Esophagus squamous epithelium (tissue), 5 donors: ENCODE measurements at places on chromosomes 3 and 15.

DNA sequence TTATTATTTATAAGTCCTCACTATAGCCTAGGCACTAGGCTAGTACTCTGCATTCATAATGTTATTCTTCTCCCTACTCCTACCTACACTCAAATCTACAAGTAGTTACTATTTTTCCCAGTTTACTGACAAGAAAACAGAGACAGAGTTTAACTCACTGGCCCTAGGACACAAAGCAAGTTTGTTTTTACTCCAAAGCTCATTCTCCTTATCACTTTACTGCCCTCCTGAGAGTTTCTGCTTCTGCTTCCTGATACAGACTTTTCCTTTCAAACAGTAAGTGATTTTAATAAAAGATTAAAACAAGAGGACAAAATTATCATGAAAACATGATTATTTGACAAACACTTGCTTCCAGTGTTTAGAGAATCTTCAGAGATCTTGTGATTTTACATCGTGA is 60.6 kb upstream of the CADPS start:
- no peak for DNase-seq

- DNase-seq = no peak
Observed at GRCh38 chr15:52419494-52419893, 109.2 kb downstream of the MYO5A start.

DNA sequence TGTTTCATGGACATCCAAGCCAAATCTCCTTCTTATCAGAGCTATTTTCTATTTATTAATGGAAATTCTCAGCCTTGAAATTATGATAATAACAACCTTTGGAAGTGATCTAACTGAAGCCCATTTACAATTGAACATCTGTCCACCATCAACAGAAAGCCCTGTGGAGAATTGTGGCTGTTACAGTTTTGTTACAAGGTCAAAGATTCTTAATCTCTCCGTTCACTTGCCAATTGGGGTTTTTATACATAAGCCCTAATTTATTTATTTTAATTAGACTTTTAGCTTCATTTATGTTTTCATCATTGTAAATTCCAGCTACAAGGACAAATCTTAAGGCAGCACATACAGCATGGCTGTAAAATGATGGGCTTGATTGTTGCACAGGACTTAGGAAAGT is 3.3 kb downstream of the CERS3 start:
- no peak for DNase-seq

GRCh38 chr3:50515565-50516439 is 12.4 kb upstream of the CACNA2D2 start:
- no peak for DNase-seq

DNA sequence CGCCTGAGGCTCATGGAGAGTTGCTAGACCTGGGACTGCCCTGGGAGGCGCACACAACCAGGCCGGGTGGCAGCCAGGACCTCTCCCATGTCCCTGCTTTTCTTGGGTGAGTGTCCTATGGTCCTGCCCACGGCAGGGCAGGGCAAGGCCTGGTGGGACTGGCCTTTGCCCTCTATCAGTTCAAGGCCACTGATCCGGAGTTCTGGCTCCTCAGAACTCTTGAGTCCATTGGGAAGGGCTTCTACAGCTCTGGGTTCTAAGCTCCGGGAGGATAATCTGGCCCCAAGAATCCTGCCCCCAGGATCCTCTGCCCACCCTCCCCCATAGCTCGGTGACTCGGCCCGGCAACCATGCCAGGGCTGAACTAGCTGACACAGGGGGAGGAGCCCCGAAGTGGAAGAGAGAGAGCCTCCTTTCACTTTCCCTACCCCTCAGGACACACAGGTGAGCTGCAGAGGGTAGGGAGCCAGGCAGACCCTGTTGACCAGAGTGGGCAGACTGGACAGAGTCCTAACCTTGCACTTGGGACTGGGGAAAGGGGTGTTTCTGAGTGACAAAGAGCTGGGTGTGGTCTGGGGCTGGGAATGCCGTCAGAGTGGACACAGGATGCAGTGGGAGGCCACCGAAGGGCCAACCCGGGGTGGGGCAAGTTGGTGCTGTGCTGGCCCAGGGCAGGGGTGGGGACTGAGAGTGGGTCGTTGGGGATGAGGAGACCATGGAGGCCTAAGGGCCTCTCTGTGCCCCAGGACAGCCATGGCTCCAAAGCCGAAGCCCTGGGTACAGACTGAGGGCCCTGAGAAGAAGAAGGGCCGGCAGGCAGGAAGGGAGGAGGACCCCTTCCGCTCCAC is 664 bp downstream of the PARP3 start:
- no peak for DNase-seq

DNA sequence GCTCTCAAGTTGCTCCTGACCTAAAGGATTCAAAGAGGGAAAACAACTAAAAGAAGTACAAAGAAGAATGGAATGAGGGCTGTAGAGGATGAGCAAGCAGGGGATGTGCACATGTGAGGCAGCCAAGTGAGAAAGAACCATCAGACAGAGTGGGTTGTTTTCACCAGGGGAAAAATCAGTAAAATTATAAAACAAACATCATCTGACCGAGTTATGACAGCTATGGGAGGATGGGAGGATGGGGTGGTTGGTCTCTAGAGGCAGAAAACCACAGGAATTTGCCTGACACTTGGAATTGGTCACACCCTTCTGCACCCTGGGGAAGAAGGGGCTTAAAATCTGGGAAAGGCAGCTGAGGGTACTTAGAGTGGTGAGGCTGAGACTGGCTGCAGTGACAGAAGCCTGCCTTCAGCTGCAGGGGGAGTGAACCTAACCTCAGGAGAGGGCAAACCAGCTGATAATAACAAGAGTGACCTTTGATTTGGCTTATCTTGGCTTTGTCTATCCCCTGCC is 10.1 kb downstream of the ARHGAP31 start:
- DNase-seq = no peak

DNA sequence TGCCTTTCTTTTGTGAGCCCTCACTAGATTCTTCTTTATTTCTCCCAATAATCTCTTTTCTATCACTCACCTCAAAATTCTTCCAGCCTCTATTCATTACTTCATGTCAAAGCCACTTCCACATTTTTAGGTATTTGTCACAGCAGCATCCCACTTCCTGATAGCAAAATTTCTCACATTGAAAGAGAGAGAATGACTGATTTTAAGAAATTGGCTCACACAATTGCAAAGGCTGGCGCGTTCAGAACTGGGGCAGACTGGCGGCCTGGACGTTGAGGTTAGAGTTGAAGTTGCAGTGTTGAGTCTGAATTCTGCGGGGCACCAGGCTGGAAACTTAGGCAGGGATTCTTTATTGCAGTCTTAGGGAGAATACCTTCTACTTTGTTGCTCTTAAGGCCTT is 117.9 kb downstream of the LRRC28 start:
- DNase-seq = no peak

- DNase-seq = no peak
Observed at GRCh38 chr15:69756440-69756839, 303.8 kb downstream of the RPLP1 start.

DNA sequence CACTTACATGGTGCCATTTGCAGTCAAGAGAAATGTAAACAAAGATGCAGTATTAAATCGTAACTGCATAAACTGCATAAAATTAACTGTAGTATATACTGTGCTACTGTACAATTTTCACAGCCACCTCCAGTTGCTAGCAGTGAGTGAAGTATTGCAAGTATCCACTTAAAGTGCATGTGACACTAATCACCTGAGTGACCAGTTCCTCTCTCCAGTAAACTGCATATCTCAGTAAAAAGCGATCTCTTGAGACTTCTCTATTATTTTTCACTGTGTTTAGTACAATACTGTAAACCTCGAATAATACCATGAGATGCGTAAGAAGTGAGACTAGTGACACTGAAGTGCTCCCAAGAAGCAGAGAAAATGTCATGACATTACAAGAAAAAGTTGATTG is 111.7 kb upstream of the PLXND1 start:
- no peak for DNase-seq

GRCh38 chr3:119786409-119786808 is 4.5 kb downstream of the NR1I2 start:
- DNase-seq = no peak

DNA sequence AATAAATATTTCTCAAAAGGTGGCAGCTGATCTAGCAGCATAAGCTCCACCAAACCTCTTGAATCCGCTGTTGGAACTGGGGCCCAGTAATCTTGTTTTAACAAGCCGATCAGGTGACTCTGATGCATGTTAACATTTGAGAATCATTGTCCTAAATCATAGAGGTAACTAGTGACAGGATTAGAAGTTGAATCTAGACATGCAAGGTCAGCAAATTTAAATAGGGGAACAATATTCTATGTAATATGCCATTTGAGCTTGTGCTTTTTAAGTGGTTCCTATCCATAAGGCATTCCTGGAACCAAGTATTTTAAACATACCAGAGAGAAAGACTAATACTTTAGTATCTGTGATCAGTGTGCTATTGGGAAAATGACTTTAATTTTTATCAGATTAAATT is 412.8 kb downstream of the PYDC2 start:
- no peak for DNase-seq

- no peak for DNase-seq
Observed at GRCh38 chr3:171967137-171967783, 72.1 kb upstream of the FNDC3B start.

GRCh38 chr3:25073423-25073822 is 354.6 kb upstream of the RARB start:
- no peak for DNase-seq

DNA sequence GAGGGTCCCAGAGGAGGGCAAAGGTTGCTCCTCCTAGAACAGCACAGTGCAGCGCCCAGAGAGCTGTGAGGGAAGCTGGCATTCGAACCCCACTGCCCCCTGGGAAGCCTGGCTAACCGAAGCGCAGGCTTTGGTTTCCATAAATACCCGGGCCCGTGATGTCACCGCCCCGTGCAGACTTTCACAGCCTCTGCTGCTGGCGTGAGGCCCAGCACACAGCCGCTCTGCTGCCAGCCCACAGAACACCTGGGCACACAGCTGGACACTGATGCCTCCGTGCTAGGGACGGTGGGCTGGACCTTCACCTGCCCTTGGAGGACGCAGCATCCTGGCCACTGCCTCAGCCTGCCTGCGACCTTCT is 1.0 kb downstream of the IQSEC1 start:
- no peak for DNase-seq

- no peak for DNase-seq
Observed at GRCh38 chr3:14467814-14468620, 65.6 kb downstream of the SLC6A6 start.

DNA sequence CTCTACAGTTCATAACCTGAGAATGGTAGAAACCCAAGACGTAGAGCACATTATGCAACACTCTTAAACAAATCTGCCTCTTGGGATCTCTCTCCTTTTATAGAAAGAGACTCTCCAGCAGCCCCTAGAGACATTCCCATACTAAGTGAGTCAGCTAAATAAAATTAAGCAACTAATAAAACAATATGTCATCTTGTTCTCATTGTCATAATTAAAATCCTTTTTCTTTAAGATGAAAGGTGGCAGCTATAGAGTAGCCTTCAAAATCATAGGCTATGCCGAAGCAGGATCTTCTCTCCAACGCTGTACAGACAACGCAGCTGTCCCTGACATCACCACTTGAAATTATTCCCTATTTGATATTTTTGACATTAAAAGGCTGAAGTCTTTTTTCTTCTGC is 790.0 kb downstream of the FHIT start:
- no peak for DNase-seq

DNA sequence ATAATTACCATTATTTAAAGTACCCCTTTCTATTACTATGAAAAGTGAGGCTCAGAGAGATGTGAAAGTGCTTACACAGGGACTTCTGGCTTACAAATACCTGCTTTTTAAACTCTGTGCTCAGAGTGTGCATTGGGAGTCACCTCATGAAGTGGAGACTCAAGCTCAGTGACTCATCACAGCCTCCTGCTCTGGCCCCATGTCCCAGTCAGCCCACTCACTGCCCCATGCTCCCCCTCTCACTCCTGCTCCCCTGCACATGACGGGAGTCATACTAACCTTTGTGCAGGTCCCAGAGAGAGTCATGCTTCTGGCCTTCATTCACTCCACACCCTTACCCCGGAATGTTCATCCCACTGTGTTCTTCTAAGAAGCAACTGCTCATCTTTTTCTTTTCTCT is 20.2 kb downstream of the CCR1 start:
- DNase-seq = no peak

GRCh38 chr15:26260517-26261133 is 397.5 kb upstream of the ATP10A start:
- no peak for DNase-seq

GRCh38 chr3:82671466-82671865 is 910.0 kb upstream of the GBE1 start:
- no peak for DNase-seq

DNA sequence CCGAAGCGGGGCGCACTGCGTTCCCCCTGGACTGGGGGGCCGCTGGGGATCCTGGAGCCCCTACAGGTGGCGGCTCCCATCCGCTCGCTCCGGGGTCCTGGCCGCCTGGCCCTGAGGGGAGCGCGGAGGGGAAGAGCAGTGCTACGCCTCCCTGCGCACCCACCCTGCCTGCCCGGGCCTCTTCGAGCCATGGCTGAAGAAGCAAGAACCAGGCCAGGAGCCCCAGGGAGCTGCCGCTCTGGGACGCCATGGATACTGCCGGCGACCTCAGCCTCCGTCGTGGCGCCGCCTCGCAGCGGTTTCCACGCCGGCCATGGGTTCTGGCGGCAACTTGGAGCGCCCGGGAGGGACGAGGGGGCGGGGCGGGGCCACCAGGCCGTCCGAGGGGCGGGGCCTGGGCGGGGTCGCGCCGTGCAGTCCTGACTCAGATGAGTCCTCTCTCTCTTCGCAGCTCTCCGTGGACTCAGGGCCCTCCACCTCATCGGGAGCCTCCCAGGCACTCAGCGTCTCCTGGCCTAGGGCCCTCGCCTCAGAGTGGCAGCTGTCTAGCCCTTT is 50.9 kb downstream of the MYL3 start:
- DNase-seq = peak; percentile 8

GRCh38 chr3:159169828-159170227 is 368.0 kb downstream of the MFSD1 start:
- no peak for DNase-seq
